ENCODE measurements at places on chromosomes 11 and 22.

GRCh38 chr22:28715611-28716010 lies 26.0 kb downstream of the CHEK2 start:
- no peak for DNase-seq

DNA sequence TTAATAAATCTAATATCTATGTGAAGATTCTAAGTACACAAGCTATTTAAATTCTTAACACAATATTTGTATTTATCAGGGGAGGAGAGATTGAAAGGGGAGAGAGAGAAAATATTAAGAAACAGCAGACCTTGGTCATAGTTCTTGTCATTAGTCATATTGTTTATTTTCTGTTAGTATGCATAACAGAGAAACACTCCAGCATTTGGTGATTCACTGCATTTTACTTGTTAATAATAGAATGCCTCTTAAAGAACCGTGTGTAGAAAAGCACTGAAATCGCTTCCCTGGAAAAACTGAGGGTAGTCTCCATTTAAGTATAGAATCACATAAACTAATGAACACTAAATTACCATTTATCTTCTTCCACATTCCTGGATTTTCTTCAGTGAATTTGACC lies 122.7 kb upstream of the TRPC6 start:
- DNase-seq = no peak

GRCh38 chr22:29062286-29062821 lies 723 bp upstream of the C22orf31 start:
- no peak for DNase-seq

GRCh38 chr11:44550123-44550522 lies 15.3 kb upstream of the CD82 start:
- no peak for DNase-seq

DNA sequence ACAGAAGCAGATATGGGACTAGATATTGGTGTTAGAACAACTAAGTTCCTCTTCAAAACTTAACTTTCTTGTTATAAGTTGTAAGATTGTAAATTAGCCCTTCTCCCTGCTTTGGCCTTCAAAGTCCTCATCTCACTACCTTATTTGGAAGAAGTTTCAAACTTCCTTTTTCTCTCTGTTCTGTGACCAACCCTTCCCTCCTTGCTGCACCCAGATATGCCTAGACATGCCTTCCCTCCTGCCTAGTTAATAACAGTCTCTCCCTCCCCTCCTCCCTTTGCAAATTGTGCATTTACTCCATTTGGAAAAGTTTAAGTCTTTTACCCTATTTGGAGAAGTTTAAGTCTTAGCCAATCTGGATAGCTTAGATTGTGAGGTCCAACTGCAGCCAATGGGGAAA lies 4.9 kb downstream of the OR52K2 start:
- no peak for DNase-seq

GRCh38 chr22:38504731-38505540 lies 1.2 kb downstream of the DDX17 start:
- no peak for DNase-seq

All from frontal cortex (tissue), 4 donors.